Activated T-cell treated with anti-CD3 and anti-CD28 coated beads for 48 hours (primary cell): ENCODE measurements at places on chromosomes 1 and 21.

DNA sequence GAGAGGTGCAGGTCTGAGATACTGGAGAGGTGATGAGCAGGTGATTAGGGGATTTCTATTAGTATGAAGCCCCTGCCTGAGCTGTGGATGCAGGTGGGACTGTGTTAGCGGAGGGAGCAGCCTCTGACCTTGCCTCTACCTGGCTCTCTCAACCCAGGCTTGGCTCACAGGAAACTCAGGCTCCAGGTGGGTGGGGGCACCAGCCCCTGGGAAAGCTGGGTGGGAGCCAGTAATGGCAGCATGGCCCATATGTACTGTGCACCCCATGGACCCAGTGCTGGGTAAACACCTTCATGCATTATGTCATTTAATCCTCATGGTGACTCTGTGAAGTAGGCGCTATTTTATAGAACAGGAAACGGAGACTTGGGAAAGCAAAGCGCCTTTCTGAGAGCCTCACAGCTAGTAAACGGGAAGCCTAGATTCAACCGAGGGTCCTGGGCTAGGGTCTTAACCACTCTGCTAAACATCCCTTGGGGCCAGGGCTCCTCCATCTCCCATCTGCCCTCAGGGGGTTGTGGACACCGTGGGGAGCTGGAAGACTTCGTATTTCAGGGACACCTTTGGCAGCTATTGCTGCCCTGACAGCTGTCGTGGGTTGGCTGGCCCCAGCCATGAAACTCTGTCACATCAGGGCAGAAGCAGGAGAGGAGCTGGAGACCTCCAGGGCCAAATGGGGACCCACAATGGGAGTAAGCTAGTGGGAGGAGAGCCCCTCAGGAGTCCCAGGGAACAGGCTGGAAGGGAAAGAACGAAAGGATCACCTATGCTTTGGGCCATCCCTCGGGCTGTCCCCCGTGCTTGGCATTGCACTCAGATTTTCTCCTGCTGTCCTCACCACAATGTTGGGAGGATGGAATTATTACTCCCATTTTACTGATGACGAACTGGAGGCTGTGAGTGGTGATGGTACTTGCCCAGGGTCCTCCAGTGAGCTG is 59.6 kb upstream of the CSF3R start:
- no peak for DNase-seq

DNA sequence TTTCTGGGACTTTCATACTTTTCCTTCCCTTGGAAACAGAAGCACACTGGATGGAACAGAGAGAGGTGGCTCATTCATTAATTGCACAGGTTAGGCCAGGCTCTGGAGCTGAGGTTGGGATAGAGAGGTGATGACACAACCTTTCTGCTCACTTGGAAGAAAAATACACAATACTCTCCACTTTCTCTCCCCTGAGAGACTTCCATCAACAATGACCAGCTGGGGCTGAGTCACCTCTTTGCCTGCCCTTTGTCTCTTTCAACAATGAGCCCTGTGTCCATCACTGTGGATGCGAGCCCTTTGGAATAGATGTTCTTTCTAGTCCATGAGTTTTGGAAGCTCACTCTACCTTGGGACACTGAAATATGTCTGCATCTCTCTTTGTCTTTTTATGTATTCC is 43.1 kb downstream of the ATP2B4 start:
- DNase-seq: no peak

DNA sequence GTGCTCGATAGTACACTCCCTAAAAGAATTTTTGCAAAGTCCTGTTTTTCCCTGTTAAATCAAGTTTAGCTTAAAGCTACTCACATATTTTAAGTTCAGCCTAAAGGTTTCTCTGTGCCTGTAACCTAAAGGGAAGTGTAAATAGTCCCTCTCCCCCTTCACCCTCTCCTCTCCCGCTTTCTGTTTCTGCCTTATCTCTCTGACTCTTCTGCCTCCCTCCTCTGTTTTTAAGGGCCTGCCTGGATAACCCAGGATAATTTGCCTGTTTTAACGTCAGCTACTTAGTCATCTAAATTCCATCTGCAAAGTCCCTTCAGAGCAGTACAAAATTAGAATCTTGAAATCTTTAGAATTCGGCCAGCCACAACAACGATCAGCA is 92.6 kb downstream of the NID1 start:
- no peak for DNase-seq

DNA sequence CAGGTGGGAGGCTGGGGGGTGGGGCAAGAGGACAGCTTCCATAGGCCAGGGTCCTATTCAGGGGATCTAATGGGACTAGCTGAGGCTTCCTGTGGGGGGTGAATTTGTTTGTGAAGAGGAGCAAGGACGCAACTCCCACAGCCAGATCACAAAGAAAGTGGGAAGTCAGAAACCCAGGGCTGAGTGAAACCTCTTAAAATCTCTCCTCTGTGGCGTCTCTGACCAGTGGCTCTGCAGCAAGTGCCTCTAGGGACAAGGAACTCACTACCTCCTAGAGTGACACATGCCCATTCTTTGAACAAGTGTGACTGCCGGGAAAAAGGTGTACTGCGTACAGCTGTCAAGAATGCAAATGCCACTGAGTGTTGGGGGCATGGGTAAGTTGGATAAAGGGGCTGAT is 187.9 kb downstream of the HIVEP3 start:
- no peak for DNase-seq

DNA sequence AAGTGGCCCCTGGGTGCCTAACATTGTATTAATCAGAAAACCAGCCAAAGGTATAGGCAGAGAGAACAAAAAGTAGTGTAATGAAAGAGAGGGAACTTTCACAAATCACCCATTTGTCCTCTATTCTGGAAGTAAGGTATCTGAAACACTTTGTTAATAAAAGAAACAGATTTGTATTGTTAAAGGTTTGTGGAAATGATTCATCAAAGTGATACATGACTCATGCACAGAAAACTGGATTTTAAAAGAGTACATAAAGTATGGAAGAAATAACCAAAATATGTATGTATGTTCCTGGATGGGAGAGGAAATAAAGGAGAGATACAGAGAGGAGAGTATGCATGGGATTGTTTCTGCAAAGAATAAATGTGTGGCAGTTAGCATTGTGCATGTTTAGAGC is 126.8 kb downstream of the RGS21 start:
- DNase-seq: no peak

GRCh38 chr1:77133731-77134358 is 85.4 kb downstream of the PIGK start:
- no peak for DNase-seq

GRCh38 chr1:38332649-38333310 is 286.2 kb upstream of the POU3F1 start:
- no peak for DNase-seq

- no peak for DNase-seq
Observed at GRCh38 chr1:161199506-161200139, 769 bp upstream of the ADAMTS4 start.

DNA sequence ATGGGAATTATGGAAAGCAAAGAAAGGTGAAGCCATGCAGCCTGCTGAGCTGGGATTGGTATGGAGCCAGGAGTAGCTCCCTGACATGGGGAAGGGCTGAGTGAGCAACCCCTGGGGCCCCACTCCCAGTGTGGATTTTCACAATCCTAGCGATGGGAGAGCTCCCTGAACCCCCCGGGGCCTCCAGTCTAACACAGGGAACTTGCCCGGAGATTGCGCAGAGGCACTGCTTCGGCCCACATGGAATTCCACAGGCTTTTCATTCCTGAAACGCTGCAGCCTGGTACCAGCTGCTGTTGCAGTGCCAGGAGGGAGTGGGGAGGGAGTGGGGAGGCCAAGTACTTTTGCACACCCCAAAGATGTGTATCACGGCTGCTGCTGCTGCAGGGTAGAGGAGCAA is 110.4 kb upstream of the C21orf91 start:
- DNase-seq: no peak

DNA sequence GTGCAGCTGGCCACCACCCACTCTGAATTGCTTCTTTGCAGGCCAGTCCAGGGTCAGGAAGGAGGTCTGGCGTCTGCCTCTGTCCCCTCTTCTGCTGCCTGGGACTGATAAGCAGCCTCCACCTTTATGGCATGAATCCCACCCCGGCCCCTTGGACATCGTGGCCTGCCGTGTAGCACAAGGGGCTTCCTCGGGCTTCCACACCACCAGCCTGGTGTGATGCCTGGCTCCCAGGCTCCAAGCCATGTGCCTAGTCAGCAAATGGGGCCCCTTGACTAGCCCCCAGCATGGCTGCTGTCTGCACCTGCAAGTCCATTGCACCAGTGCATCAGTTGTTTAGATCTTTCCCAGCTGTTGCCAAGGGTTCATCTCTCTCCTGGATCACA is 9.9 kb upstream of the ARF1 start:
- no peak for DNase-seq

DNA sequence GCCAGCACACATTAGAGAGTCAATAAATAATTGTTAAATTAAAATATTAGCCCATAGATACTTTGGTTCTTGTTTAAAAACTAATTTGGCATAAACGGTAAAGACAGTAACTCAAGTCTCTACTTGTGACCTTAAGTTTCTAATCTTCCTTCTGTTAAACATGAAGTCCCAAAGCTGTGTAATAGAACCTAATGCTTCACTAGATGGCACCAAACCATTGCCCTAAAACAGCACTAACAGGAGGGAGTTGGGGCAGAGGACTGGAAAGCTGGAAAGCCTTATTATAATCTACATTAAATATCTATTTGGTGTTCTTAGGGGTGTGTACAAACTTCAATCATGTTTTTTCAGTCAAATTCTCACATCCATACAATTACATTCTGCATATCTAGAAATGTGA is 176.7 kb downstream of the OLFM3 start:
- no peak for DNase-seq

DNA sequence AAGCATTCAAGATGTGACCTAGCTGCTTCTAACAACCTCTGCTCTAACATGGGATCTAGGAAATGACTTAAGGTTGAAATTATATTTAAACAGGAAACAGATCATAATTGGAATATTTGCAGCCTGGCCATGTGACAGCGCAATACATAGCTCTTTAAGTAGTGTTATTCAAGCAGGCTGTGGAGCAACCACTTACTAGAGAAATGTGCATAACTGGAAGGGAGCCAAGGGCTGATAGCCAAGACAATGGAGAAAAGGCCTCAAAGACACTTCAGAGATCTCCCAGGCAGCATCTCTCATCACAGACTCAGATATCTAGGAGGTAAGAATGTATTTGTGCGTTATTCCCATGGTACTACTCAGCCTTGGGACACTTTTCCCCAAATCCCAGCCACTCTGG is 823.0 kb upstream of the PRMT6 start:
- no peak for DNase-seq

DNA sequence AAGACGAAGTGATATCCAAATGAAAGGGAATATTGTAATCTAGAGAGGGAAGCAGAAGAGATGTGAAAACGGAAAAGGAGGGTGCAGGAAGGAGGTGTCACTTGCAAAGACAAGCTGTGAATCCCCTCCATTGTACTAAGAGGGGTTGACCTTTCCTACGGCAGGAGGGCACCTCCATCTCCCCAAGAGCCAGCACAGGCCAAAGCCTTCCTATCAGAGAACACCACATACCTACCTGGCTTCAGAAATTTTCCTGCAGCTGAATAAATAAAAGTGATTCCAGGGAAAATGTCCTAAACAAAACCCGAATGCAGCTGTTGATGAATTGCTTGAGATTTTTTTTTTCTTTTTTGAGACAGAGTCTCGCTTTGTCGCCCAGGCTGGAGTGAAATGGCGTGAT is 14.3 kb downstream of the KANK4 start:
- no peak for DNase-seq

DNA sequence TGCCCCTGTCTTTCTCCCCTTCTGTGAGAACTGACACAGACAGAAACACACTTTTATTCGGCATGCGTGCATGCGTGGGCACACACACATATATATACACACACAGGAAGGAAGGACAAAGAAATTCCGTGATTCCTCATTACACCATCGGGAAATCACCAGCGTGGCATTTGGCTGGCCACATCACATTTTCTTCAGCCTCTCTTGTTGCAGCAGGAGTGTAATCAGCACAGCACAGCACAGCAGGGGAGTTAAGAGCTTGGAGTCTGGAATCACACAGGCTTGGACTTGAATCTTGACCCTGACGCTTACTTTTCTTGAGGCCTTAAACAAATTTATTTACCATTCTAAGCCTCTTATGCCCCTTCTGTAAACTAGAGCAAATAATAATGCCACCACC is 45.3 kb upstream of the EPHA8 start:
- no peak for DNase-seq

DNA sequence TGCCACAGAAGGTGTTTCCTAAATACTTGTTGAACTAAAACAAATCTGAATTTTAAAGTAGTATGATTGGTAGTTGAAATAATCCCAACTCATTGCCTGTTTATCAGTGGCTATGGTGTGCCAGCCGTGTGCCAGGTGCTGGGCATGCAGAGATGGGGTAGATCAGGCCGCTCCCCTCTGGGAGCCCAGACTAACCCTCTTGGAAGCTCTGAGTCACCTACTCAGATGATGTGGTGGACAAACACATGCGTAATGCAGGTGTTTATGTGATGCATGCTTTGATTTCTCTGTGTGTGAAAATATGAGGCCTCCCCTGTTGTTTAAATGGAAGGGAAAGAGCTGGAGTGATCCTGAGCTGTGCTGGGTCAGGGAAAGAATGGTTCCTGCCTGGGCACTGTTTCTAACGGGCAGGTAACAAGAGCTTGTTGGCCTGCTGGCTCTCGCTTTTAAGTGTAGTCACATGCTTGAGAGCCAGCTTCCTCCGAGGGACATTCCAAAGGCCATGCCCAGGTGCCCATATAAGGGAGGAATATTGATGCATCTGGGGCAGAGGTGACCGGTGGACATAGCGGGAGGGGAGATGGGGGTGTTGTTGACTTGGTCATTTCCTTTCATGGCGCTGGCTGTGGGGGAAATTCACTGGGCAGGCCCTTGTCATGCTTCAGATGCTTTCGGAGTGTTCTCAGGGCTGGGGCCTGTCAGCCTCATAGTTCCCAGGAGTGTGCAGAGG is 10.2 kb downstream of the MFN2 start:
- no peak for DNase-seq

GRCh38 chr1:6508154-6508815 is 16.8 kb upstream of the PLEKHG5 start:
- no peak for DNase-seq

DNA sequence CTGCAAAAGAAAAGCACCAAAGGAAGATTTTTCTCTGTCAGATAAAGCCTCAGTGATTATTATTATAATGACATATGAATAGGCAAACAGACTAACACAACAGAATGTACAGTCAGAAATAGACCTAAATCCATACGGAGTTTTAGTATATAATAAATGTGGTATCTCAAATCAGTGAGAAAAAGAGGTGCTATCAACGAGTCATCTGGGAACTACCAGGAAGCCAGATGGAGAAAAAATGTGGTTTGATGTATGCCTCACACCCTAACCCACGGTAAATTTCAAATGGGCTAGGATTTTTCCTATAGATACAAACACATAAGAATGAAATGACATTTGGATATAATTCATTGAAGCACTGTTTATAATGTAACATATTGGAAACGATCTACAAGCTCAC is 110.3 kb downstream of the ODF2L start:
- DNase-seq: no peak
